ENCODE measurements at places on chromosomes 12 and 14. TPM values are rescaled to one million over a fixed set of nuclear protein-coding genes. Genes with fewer than 3 reads are reported as not detected.

- DNase-seq, result no peak
Observed at GRCh38 chr12:89858718-89859117, 150.1 kb upstream of the ATP2B1 start.

DNA sequence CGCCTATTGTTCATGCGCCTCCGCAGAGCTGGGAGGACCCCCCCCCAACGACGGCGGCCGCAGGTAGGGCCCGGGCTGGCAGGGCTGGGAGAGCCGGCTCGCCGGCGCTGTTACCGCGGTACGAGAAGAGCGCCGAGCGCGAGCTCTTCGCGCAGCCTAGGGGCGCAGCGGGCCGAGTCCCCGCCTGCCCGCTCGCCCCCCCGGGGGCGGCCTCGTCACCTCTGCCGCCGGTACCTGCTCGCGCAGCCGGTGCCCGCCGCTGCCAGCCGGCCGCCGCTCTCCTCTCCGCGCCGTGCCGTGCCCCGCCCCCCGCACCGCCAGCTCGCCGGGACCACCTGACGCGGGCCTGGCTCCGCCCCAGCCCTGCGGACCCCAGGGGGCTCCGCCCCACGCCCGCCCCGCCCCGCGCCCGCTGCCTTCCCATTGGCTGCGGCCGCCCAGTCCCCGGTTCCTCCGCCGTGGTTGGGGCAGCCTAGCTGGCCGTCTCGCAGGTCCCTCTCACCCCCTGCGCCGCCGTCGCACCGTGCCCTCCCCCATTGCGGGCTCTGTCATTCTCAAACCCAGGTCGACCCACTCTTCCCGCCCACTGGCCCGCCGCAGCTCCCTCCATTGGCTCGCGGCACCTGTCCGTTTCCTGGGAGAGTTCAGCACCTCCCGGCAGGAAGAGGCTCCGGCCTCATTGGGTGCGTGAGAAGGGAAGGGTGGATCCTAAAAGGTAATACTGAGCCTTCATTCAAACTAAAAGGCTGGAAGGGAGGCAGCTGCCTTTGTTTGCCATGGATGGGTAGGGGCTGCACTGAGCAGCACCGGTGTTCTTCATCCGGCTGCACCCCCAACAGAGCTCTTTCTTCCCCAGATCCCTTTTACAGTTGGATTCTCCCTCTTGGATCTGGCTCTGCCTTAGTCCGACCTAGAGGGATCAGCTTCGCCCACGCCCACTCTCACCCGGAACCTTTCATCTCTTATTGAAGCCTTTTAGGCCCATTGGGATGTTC is at the start of gene MAP3K9:
MAP3K9 (minus strand) TSS at position 289 of the 995 bp plus-strand sequence. CDS start 342 bp downstream, outside the sequence.
- DNase-seq, result peak; percentile 100

GRCh38 chr12:3928538-3929184 is 55.5 kb upstream of the PARP11 start:
- DNase-seq, result no peak

GRCh38 chr14:69652942-69653684 is 41.7 kb downstream of the SUSD6 start:
- no peak for DNase-seq

DNA sequence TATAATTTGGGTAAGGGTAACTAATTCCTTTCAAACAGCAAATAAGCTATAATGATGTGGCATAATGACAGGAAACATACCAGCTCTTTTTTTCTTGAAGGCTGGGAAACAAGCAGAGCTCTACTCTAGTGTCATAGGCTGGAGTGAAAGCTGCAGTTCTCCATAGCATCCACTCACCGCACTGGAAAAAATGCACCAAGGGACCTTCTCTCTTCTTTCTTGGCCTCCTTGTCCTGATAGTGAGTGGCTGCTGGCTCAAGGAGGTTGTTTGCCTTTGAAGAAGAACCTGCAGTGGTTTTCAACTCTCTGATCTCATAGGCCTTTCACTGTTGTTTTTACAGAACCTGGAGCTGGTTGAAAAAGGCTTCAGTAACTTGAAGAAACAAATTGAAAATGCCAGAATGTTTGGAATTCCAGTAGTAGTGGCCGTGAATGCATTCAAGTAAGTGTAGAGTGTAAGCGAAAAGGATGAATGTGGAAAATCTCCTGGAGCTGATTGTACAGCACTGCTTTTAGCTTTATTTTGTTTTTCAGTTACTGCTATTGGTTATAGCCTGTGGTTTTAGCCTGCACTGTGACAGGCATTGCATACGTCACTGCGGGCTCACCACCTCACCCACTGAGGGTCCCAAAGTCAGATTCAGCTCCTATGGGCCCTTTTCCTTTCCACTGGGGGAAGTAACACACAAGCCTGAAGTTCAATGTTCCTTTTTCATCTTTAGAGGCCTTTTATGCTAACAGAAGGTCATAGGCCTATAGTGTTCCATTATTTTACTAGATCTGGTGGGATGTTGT is 17.2 kb upstream of the AKAP5 start:
- no peak for DNase-seq

DNA sequence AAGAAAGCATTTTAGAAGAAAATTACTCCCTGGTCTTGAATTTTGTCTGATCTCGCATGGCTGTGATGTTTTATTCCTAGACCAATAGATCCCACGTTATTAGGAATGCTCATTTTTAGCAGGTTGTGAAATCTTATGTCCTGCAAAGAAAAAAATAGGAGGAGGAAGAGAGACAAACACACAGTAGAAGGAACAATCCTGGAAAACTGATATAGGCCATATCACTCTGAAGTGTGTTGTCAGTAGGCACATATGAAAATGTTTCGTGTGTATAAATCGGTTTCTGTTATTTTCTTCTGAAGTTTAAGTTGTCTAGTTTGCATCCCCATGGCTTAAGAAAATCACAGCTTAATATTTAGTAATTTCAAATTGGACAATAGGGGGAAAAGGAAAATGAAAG is 12.4 kb downstream of the SLCO1B3 start:
- DNase-seq, result no peak

The ANKS1B gene
- total RNA-seq, result 3.4 TPM

The RAPGEF3 gene
- 7.4 TPM for total RNA-seq

The FAM186B gene
- 0.46 TPM for total RNA-seq
